Epithelial cell of prostate (primary cell): ENCODE measurements at places on chromosomes 3 and 15.

- no peak for DNase-seq
Measured at GRCh38 chr3:157888040-157888439, 218.2 kb downstream of the SHOX2 start.

DNA sequence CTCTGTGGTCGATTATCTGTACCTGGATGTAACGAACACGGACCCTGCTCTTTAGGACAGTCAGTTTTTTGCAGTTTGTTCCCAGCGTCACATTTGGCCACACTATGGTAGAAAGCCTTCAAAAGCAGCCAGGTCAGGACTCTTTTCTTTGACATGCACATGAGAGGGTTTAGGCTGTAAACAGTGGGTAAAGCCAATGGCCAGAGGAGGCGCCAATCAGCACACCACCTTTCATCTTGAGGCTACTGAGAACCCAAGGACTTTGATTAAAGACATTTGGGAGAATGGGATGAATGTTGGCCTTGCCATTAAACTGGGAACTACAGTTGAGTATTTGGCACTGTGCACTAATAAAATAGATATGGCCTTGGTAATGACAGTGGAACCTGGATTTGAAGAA lies 225.9 kb downstream of the OXSM start:
- no peak for DNase-seq

DNA sequence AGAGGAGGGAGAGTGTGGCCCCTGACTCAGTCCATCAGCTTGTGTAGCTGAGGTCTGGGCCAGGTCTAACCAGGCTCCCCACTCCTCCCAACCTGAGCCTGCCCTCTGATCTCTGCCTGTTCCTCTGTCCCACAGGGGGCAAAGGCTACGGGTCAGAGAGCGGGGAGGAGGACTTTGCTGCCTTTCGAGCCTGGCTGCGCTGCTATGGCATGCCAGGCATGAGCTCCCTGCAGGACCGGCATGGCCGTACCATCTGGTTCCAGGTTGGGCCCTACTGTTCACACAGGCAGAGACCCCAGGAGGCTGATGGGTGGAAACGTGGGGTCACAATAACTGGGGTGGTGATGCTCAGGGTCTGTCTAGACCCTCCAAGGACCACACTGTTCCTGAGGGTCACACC lies 6.8 kb downstream of the NEIL1 start:
- DNase-seq: no peak

DNA sequence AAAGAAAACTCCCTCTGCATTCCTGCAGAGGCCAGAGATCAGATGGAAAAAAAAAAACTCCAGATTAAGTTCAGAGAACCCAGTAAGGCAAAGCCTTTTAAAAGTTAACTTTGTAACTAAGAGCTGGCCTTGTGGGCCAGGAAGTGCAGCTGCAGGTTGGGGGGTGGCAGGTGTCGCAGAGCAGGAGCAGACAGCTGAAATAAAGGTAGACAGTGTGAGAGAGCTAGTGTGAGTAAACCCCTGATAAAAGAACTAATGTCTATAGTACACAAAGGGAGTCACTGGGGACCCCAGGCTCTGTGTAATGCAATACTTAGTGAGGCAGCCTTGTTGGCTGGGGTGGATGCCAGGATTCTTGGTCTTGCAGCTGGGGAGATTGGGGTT lies 42.1 kb downstream of the PPCDC start:
- no peak for DNase-seq

DNA sequence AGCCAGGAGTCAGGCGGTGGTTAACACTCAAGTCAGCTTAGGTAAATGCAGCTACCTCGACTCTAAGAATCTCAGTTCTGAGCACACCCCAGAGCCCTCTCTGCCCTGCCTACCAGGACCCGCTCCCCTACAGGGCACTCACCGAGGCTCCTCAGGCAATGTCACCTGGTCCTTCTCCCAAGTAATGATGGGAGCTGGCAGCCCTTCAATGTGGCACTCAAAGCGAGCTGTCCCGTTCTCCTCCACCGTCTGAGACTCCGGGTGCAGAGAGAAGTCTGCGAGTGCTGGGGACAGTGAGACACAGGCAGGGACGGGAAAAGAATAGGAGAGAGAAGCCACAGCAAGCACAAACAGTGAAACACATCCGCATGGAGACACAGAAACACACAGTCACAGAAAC lies 12.7 kb downstream of the IGDCC4 start:
- no peak for DNase-seq

DNA sequence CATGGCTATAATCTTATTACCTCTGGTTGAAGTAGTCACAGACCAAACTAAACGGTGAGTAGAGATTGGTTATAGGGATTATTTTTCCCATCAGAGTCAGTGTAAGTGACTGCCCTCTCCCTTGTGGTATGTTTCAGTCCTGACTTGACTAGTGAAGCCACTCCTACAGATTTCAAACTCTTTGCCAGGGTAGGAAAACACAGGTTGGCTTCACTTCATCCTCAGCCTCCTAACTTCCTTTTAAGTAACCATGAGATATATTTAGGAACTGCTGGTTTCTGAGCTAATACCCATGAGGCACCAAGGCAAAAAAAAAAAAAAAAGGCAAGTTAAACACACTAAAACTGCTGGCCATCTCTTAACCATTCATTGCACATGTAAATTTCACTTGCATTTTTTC lies 349.2 kb upstream of the MCTP2 start:
- no peak for DNase-seq

DNA sequence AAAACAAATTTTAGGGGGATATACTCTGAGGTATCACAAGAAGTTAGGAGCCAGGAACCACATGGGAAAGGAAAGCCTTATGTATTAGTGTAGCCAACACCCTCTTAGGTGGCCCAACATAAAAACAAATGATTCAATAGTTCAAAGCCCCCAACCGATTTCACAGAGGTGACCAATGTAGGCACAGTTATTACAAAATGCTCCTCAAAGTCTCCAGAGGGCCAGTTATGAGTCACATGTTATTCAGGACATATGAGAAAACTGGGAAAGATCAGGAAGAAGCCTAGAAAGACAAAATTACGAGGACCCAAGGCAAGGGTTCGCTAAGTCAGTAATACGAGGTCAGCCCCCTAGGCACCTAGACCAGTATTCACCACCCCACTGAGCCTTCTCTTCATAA lies 29.9 kb upstream of the FBN1 start:
- no peak for DNase-seq

GRCh38 chr3:191470080-191470479 lies 9.1 kb downstream of the PYDC2 start:
- no peak for DNase-seq

DNA sequence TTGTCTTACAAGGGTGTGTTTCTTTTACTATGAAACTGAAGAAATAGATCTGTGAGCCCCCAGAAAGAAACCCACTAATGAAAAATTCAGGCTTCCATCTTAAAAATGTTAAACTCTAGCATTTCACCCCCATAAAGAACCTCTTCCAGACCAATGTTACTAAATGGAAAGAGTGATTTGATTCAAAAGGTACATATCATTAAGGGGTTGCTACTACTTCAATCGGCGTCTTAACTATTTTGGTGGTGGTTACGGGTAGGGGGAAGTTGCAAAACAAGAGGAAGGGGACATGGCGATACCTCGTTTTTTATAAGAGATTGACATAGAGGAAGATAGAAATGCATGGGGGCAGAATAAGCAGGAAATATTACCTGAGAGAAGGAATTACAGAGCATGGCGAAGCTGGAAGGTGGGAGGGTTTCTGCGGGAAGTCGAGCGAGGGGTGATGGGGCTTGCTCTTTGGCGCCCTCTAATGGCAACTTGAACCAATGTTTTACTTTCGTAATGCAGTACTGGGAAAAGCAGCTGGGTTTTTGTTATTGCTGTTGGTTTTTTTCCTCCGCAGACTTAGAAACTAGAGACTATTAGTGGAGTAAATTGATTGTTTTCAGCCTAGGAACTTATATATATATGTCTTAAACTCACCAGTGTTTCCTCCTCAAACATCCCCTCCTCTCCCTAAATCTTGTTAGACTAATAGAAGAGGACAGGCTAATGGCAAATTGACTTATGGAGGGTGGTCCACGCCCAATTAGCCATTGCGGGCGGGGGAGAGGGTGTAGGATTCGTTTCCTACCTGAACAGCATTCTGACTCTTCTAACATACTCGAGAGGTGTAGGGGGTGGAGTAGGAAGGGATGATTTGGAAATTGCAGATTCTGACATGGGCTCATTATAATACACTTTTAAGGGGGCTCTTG lies 11.3 kb upstream of the SOX2 start:
- no peak for DNase-seq

DNA sequence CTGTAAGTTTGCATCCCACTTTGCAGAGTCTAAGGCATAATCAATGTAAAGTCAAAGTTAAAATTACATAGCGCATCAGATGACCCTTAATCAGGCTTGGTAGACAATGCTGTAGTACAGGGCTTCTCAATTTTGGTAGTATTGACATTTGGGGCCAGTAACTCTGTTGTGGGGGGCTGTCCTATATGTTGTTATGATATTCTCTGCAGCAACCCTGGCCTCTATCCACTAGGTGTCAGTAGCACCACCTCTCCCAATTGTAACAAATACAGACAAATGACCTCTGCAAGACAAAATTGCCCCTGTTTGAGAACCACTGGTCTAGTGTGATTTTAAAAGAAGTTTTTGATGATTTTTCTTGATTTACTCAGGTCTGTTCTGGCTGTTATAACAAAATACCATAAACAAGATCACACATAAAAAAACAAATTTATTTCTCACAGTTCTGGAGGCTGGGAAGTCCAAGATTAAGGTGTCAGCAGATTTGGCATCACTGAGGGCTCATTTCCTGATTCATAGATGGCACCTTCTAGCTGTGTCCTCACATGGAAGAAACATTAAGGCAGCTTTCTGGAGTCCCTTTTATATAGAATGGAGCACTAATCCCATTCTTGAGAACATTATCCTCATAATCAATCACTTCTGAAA lies 37.6 kb upstream of the SLC9A9 start:
- no peak for DNase-seq

DNA sequence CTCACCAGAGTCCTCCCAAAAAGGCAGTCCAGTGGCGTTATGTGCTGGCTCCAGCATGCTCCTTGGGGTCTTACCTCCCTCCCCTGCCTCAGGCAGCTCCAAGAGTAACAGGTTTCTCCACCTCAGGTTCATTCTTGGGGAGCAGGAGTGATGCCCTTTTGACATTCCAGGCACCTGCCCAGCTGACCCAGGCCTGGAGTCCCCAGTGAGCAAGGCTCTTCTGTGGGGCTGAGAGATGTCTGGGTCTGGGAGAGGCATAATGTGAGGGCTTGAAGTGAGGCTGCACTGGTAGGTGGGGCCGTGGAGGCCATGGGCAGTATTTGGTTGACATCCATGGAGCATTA lies 15.3 kb downstream of the PXYLP1 start:
- DNase-seq: no peak

DNA sequence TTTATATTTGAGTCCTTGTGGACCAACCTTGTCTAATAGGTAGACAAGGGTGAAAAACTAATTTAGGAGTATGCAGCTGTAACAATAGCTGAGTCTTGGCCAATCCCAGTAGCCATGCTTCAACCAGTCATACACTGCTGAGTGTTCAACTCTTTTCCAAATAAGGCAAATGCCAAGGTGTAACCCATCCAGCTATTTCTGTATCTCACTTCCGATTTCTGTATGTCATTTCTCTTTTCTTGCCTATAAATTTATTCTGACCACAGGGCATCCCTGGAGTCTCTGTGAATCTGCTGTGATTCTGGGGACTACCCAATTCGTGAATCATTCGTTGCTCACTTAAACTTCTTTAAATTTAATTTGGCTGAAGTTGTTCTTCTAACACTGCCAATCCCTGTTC lies 93.2 kb downstream of the MAGI1 start:
- DNase-seq: no peak

DNA sequence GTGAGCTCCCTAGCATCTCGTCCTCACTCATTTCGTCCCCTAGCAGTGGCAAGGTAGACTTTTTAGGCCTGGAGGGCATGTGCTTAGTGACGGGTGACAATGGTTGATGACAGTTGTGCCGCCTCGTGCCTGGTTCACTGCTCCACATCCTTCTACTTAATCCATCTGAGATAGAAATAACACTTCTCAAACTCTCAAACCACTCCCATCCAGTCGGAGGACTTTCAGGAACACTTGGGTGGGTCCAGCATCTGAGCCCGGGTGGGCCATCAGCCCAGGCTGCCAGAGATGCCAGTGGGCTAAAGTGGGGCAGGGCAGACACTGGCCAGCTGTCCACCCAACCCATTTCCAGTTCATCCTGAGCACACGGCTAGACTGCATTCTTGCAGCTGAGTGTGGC lies 79.7 kb upstream of the SMAD3 start:
- DNase-seq: no peak

DNA sequence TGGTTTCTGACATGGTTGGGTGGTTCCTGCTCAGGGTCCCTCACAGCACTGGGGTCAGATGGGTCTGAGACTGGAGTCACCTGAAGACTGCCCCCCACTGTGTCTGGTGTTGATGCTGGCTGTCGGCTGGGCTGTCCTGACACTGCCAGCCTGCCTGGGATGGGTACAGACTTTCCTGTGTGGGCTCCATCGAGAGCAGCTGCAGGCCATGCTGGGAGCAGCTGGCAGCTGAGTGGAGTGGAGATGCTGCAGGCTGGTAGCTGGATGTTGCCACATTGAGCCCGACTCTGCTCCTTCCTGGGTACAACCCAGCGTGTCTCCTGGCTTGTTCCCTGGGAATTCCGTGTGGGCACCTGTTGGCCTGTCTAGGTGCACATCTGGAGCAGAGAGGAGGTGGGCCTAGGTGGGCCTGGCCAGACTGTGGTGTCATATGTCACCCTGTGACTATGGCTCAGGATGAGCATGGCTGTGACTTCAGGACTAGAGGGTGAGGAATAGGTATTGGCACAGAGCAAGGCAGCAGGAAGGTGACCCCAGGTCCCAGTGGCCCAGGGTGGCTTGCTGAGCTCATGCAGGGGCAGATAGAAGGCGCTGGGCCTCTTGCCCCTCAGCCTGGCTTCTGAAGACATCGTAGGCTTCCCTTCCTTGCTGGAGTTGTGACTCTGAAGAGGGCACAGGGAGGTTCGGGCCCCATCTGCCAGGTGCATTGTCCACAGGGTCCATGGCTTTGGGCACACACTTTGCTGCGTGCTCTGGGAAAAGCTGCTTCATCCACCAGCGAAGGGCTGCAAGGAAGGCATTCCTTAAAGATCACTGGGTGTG lies 40.0 kb upstream of the PRR23E start:
- no peak for DNase-seq

- DNase-seq: no peak
Measured at GRCh38 chr15:71853543-71853942, 43.2 kb downstream of the NR2E3 start.

GRCh38 chr15:70342141-70342540 lies 244.4 kb upstream of the TLE3 start:
- DNase-seq: no peak

- DNase-seq: no peak
Measured at GRCh38 chr3:13078163-13078905, 5.1 kb upstream of the IQSEC1 start.

DNA sequence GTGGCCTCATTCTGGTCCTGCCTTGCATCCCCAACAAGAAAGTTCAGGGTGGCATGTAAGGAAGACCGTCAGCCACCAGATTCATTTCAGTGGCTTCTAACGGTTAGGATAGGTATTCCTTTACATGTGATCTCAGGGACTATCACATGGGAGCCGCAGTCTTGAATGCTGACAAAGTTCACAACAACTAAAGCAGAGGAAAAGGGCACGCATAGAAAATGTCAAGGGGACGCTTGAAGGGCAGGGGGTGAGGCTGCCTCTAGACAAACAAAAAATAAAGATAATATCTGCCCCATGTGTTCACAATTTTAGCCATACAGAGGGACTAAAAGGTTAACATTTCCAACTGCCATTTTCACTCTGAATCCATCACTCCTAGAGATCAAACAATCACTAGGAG lies 31.9 kb upstream of the ARL8B start:
- no peak for DNase-seq

- DNase-seq: no peak
Measured at GRCh38 chr15:78228356-78228996, 5.9 kb downstream of the ACSBG1 start.

GRCh38 chr3:127786353-127787070 lies 35.8 kb downstream of the MGLL start:
- DNase-seq: no peak

GRCh38 chr3:5560199-5560598 lies 372.7 kb downstream of the EDEM1 start:
- DNase-seq: no peak
